ENCODE measurements at places on chromosomes 12 and 14. TPM values are rescaled to one million over a fixed set of nuclear protein-coding genes. Genes with fewer than 3 reads are reported as not detected.
A peak's percentile ranks its signal among the peaks of the same experiment; 100 is the strongest.

The KCNJ8 gene
- not detected for total RNA-seq

DNA sequence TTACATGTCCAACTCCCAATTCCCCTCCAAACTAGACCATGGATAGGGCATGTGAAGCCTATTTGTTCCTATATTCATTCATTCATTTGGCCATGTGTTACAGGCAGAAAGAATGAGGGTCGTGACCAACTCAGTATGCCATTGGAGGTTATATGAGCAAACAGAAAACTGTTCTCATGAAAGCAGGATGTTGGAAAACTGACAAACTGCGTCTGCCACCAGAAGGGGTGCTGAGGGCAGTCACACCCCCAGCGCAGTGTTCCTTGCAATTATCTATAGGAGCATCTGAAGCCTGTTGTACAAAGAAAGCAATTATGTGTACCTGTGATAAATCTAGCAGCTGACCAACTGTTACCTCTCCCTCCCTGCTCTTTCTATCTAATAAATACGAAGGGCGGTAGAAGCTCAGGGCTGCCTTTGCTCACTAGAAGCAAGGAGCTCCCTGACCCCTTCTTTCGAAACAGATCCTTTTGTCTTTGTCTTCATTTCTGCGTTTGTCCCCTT lies 21.1 kb downstream of the ENTPD5 start:
- no peak for DNase-seq

- DNase-seq, result peak; percentile 85
Observed at GRCh38 chr14:68979021-68979721, at the start of gene ACTN1. TSS of gene ACTN1 (minus strand) at chr14:68979302. CDS start at chr14:68979056, 246 bp downstream.

DNA sequence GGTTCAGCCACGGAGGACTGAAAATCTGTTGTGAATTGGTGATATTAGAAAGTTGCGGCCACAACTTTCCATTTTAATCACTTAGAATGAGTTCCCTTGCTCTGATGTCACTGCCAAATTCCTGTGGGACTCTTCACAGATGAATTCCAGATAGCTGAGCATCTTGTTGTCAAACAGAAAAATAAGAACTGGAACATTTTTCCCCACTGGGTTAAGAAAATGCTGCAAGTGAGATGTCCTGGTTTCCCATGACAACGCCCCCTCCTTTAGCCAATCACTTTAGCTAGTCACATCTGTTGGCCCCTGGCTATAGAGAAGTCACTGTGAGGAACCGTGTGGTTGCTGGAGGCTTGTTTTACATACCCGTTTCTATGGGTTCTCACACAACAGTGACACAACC lies 135.9 kb downstream of the KTN1 start:
- DNase-seq, result no peak

DNA sequence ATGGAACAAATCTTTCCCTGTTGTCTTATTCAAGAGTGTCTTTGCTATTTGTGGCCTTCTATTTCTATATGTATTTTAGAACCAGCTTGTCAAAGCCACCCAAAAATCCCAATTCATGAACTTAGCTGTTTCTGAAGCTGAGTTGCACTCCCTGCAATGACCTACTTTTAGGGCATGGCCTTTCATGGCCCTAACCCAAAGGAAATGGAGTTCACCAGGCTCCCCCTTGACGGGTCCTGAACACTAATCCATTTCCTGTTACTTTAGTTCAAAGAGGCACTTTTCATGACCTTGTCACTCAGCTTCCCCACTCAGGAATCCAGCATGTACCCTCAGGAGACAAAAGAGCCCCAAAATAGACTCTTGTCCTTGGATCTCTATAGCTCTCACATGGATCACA lies 7.6 kb downstream of the TMED8 start:
- DNase-seq, result no peak

All from activated naive CD8-positive, alpha-beta T cell treated with anti-CD3 and anti-CD28 coated beads for 36 hours (primary cell).